Adrenal gland (tissue), 19 donors: ENCODE measurements at places on chromosomes 1 and 21.

- peak; percentile 24 for DNase-seq
Observed at GRCh38 chr1:108560189-108560873, 431 bp downstream of the EEIG2 start.

DNA sequence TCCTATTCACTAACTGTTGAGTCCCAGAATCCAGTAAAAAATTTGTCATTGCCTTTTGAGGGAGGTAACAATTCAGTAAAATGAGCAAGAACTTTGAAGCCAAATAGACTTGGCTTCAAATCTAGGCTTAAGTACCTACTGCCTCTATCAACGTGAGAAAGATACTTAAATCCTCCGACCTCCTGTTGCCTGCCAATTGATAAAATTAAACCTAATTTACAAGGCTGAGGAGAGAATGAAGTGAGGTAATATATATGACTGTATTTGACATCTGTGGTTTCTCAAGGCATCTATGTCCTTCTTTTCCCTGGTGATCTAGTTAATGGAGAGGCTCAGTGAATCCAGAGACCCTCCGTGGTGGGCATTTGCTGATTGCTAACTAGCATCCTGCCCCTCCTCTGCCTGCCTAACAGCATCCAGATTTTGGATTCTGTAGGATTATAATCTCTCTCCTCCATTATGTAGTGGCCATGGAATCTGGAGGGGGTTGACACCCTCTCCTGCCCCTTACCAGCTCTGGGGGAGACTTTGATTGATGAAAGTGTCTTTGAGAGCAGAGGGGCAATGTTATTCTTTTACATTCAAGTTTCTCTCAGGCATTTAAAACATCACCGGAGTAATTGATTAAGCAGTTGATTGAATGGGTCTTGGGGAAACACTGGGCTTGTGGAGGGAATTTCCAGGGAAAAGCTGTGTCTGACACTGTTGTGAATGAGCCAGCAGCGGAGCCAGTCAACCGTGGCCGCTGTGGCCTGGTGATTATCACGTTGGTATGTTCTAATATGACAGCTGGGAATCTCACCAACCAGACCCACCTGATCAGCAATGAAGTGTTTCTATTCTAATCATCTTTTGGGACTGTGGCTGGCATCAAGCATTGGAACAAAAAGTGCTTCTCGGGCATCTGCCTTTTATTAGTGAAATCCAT is 140.7 kb upstream of the FAM78B start:
- DNase-seq, result no peak

DNA sequence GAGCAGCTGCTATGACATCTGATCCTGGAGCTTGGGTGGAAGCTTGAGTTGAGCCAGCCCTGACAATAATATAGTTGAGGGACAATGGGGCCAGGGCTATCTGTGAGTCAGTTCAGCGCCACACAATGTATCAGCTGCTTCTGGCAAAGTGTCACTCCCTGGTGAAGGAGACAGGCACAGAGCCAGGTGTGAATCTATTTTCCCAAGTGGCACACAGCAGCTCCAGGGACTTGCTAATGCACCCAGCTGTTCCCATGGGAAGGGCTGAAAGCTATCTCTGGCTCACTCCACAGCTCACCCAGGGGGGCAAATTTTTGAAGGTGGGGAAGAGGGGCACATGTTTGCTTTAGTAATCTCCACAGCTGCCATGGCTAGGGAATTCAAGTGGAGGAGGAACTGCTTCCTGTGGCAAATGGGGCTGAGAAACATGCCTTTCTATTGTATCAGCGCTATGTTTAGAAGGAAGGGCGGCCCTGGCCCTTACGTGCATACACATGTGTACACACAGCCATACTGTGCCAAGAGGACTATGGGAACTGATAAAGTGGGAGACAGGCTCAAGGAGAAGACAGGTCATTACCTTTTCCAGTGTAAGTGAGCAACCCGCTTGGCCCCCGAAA is 2.2 kb downstream of the CYB5R1 start:
- DNase-seq, result peak; percentile 82

DNA sequence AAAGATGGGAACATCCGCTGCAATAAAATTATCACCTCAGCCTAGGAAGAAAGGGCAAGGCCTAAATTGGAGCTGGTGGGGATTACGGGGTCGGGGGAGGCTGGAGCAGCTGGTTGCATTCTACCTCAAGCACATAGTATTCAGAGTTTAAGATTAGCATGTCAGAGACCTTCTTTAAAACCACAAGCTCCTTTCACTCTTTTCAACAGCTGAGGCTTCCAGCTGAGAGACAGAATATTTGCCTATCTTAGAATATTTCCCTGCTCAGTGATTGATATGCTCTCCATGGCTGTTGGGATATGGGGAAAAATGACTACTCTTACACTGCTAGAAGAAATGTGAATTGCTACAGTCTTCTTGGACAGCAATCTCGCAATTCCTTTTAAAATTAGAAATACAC is 248.6 kb downstream of the TBX15 start:
- no peak for DNase-seq

- DNase-seq, result no peak
Observed at GRCh38 chr21:28442624-28443023, 550.1 kb downstream of the LTN1 start.

DNA sequence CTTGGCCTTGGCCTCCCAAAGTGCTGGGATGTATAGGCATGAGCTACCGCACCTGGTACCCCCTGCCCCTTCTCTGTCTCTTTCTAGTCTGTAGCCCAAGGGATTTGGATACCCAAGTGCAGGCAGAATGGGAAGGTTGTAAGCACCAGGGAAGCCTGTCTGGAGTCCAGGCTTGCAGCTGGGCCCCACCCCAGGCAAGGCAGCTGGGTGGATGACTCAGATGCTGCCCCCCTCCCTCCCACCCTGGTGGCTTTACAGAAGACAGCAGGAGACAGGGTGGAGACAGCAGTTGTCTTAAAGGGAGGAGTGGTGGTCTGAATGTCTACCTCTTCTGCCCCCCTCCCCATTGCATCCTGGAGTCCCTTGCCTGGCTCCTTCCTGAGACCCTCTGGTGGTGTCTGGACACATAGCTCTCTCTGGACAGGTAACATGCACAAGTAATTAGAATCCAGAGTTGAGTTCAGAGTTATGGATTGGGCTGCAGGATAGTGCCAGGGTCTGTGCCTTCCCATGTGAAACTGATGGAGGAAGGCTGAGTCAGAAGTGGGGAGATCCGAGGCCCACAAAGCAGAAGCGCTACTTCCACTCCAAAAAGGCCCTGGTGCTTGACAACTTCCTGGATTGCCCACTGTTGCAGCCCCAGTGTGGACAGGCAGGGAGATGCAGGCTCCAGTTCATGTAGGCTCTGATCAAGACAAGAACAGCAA is 5.1 kb downstream of the LMNA start:
- peak; percentile 87 for DNase-seq

GRCh38 chr21:21813934-21814333 is 815.7 kb downstream of the NCAM2 start:
- no peak for DNase-seq

DNA sequence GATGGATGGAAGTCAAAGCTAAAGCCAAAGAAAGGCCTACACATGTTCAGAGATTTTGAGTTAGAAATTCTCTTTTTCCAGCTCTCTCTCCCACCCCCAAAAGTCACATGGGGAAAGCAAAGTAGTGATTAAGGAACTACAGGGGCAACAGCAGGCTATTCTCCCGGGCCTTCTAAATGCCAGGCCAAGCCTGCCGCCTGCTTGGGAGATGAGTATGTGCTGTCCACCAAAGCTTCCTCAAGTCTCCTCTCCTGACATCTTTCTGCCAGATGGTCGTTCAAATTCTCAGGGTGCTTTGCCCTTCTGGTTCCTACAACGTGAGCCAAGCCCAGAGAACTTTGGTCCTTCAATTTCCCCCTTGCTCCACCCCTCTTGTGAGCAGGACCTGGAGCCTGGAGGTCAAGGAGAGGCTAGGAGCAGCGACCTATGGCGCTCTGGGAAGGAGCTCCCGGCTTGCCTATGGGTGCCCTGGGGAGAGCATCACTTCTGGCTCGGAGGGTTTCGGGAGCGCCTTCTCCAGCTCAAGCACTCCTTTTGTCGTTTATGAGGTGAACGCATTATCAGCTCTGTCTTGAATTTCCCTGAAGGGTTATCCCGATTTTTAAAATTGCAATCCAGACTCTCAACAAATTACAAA is 4.4 kb upstream of the PRRX1 start:
- DNase-seq, result no peak

- DNase-seq, result no peak
Observed at GRCh38 chr1:4969556-4970129, 315.2 kb downstream of the AJAP1 start.

GRCh38 chr1:59096501-59096900 is 200.4 kb upstream of the FGGY start:
- peak; percentile 32 for DNase-seq

- DNase-seq, result no peak
Observed at GRCh38 chr1:61013946-61014667, 68.3 kb upstream of the NFIA start.

GRCh38 chr1:92707292-92707691 is 77.6 kb downstream of the EVI5 start:
- DNase-seq, result no peak

- DNase-seq, result no peak
Observed at GRCh38 chr1:205376739-205377138, 20.0 kb upstream of the KLHDC8A start.

DNA sequence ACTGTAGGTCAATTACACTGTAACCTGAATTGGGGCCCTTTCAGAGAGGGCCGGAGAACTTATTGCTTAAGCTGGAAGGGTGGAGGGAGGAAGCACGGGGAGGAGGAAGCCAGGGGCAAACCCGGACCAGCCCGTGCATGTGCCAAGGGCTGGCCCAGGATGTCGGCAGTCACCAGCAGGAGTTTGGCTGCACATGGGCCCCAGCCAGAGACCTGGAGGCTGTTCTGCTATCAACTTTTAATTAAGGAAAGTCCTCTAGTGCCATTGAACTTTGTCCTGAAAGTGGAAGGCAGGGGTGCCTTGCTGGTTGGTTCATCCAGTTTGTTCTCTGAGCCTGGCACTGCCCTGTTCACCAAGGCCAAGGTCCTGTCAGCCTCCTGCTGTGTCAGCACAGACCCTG is 200.8 kb upstream of the VAMP3 start:
- no peak for DNase-seq

DNA sequence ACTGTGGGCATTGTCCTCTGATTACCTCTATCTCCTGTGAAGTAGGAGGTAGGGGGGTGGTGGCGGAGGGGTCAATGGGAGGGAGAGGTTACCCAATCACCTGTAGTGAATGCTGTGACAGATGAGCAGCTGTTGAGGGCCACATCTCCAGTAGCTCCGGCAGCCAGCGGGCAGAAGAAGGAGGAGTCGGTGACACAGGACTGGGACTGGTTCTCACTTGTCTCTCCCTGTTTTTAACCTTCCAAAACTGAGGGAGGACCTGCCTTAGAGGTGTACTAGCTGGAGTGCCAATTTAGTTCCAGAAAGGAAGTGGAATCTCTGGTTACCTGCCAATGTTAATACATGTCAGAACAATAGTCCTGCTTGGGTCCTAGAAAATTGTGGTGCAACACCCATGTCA is 56.2 kb upstream of the ENAH start:
- no peak for DNase-seq

DNA sequence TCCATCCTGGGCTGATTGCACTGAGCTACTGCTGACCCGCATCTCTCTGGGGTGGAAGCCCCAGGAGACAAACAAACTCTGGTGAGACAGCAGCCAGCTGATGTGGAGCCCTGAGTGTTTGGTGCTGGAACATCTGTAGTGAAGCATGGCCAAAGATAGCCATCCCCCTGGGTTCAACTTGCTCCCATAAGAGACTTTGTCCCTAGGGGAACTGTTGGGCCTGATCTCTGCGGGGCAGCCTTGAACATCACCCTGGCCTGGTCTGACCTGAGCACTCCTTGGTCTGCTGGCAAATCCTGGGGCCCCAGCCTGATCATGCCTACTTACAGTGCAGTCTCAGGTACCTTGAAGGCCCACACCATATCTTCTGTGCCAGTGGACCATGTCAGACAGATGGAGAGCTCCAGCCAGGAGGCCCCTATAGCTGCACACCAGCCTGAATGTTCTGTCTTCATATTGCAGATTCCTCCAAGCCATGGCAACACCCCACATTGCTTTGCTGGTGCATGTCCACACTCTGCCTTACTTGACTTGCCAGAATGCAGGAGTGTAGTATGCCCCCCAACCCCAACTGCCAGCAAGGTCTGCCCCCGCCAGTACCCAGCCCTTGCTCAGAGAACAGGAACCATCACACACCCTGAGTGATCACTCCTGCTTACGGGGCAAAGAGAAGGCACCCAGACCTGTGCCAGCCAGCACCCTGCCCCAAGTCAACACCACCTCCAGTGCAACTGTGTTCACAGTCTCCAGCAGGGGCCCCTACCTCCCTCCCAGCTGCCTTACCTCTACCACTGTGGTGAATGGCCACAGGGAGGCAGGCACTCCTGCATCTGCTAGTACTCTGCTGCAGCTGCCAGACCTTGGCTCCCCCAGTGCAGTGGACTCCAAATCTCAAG is 690.5 kb upstream of the NR5A2 start:
- no peak for DNase-seq

- DNase-seq, result no peak
Observed at GRCh38 chr1:214329470-214330220, 48.7 kb downstream of the SMYD2 start.

DNA sequence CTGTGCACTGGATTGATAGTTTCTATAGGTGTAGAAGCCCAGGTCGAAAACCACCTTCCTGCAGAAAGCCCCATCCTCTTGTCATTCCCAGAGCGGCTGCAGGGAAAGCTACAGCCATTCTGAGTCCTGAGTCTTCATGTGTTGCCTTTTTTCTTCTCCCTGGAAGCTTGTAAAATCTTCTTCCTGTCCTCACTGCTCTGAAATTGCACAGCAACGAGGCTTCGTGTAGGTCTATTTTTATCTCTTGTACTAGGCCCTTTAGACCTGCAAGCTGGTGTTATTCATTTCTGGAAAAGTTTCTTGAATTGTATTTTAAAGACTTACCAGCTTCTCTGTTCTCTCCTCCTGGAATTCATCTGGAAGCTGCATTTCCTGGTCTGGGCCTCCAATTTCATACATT is 44.2 kb upstream of the ETS2 start:
- no peak for DNase-seq

GRCh38 chr1:4805987-4806386 is 151.6 kb downstream of the AJAP1 start:
- DNase-seq, result no peak

- no peak for DNase-seq
Observed at GRCh38 chr1:23184212-23184934, 15.7 kb upstream of the LUZP1 start.
